ENCODE measurements at places on chromosomes 2 and 18. TPM values are rescaled to one million over a fixed set of nuclear protein-coding genes. Genes with fewer than 3 reads are reported as not detected.

GRCh38 chr2:163182764-163183354, 344.3 kb upstream of the KCNH7 start:
- no peak for DNase-seq

Gene OBSL1
- total RNA-seq: 72.8 TPM

DNA sequence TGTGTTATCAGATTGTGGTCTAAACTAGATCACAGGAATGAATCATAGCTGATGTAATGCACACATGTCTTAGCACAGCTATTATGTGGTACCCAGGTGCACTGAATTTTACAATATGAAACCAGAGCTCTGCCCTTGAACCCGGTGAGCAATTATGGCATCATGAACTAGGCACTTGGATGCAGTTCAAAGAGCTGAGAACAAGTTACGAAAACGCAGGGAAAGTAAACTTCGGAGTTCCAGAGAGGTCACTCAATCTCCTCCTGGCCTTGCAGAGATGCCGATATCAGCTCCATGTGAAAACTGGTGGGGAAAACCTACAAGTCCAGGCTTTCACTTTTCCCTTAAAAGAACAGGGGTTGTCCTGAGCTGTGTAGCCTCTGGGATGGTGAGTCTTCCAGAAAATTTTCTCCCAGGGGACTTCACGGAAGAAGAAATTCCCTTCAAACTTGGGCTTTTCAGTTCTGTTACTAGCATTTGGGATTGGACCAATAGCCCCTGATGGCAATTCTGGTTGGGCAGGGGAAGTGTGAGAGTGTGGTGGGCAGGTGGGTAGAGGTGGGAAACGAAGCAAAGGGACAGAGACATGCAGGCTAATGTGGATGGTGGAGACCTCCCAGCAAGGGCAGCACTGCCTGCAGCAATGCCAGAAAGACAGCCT, 71.1 kb upstream of the SH3BP4 start:
- DNase-seq: no peak

Gene PRKD3
- total RNA-seq: 43.6 TPM

Gene HOXD13
- not detected for total RNA-seq

DNA sequence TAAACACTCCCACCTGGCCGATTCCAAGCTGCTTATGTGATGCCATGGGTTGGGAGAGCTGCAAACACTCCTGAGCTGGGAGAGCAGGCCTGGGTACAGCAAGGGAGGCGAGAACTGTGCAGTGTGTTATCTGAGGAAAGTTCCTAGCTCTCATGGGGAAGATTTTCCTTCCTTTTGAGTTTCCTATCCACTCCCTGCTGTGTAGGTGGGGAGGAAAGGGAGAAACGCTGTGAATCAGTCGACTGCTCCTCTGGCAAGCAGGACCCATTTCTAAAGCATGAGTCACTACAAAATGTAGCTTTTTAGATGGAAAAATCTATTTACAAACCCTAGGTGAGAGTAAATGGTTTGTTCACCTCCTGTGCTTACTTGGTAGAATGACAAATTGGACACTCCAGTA, 80.4 kb downstream of the SH3RF3 start:
- no peak for DNase-seq

Gene MALT1
- total RNA-seq: 25.8 TPM

GRCh38 chr2:72916743-72917137, 579 bp upstream of the EMX1 start:
- DNase-seq: no peak

DNA sequence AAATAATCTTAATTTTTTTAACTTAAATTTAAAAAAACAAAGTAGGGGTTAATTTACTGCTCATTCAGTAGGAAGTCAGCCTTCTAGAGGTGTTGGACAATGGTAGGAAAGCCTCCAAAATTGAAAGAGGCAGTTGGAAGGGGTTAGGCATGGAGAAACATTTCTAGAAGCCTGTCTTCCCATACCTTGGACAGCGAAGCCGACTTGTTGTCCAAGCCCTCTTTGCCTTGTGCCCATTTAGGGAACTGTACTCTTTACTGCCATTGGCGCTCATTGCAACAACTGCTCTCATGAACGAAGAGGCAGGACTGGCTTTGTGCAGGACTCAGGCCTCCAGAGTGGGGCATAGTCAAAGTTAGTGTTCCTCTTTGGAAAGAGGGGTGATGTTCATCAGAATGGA, 333.3 kb downstream of the HRH4 start:
- DNase-seq: no peak

Gene ELMOD3
- 22.0 TPM for total RNA-seq

GRCh38 chr2:126707941-126708340, 52.0 kb downstream of the GYPC start:
- no peak for DNase-seq

DNA sequence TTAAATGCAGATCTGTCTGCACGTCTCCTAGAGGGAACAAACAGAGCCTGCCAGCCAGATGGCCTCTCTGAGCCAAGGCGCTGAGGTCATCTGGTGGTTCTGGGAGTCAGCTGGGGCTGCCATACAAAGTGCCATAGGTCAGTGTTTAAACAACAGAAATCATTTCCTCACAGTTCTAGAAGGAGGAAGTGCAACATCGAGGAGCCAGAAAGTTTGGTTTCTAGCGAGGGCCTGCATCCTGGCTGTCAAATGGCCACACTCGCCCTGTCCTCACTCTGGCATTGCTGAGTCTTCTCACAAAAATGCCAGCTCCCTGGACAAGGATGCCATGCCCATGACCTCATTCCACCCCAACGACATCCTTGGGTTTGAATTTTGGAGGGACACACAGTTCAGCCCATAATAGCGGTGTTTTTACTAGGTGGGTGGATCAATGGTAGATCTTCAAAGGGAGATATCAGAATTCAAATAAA, 59.6 kb downstream of the MYT1L start:
- no peak for DNase-seq

Gene M1AP
- total RNA-seq: 1.4 TPM

DNA sequence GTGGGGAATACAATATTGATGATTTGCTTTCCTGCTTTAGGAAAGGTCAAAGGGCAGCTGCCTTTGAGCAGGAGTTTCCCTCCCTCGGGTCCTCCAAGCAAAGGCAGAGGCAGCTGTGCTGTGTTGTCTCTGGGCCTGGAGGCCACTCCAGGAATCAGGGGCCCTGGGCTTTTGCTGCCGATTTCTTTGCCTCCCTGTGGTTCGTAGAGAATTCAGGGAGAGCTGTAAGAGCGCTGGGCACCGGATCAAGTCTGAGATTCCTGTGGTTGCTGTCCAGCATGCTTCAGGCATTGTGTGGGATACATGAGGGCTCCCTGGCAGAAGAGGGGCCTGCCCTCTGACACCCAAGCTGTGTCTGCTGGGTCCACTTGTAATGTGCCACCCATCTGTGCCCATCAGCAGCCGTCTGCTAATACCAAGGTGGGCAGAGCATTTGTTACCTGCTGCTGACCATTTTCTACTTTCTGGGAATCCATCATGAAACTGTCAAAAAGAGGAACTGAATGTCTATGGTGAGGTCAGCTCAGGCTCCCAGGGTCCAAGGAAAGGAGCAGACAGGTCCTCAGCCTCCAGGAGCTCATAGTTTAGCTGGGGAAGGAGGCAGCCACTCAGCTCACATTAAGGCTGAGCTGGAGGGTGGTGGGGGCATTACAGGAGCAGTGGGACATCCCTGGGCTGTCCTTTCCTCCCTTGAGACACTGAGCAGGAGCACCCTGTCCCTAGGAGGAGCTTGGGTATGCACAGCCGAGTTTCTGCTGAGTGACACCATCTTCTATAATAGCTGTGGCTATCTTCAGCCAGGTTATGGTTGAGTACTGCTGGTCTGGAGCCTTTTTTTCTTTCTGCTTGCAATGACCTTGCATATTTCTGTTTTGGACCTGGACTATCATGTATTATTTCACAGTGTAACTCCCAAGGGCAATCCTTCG, 68.5 kb downstream of the CTIF start:
- no peak for DNase-seq

Gene CD207
- 3.6 TPM for total RNA-seq

GRCh38 chr2:83584672-83585071, 874.4 kb downstream of the SUCLG1 start:
- DNase-seq: no peak

GRCh38 chr2:120520929-120521912, 175.3 kb downstream of the INHBB start:
- no peak for DNase-seq

GRCh38 chr2:152504618-152505017, 169.6 kb downstream of the FMNL2 start:
- no peak for DNase-seq

Gene UGT1A5
- not detected for total RNA-seq

Gene ANKRD30BL
- total RNA-seq: not detected

GRCh38 chr2:215736653-215737290, 276.6 kb downstream of the MREG start:
- DNase-seq: no peak

GRCh38 chr2:196949116-196949515, 22.6 kb upstream of the PGAP1 start:
- DNase-seq: no peak

Gene COL4A3
- 46.4 TPM for total RNA-seq

DNA sequence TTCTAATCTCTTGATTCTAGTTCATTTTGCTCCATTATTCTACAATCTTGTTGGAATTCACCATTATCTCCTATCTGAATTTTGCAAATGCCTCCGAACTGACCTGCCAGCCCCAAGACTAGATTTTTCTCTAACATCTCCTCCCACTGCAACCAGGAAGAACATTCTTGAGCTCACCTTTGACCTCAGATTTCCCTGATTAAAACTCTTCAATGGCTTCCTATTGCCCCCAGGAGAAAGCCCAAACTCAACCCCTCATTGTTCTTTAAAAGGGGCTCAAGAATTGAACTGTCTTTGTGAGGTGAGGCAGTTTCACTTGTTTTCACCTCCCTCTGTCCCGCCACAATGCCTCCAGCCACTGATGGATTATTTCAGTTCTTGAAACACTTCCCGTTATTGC, 784.6 kb upstream of the ZEB2 start:
- DNase-seq: no peak

DNA sequence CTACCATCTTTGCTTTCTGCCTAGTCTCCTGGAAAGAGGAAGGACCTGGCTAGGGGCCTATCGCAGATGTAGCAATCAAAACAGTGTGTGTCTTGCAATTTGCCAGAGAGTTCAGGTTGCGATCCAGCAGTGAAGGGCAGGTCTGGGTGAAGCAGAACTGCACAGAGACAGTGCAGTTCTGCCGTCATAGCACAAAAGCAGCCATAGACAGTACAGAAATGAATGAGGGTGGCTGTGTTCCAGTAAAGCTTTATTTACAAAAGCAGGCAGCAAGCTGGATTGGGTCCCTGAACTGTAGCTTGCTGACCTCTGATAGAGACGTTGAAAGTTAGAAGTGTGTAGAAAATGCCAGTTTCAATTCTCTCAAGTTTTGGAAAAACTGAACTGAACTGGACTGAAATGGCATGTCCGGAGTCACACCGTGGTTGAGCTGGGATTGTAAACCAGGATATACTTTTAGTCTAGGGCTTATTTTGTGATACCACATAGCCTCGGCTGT, 186.8 kb downstream of the LTBP1 start:
- DNase-seq: no peak

GRCh38 chr18:10723496-10723895, 197.7 kb downstream of the NAPG start:
- DNase-seq: no peak

DNA sequence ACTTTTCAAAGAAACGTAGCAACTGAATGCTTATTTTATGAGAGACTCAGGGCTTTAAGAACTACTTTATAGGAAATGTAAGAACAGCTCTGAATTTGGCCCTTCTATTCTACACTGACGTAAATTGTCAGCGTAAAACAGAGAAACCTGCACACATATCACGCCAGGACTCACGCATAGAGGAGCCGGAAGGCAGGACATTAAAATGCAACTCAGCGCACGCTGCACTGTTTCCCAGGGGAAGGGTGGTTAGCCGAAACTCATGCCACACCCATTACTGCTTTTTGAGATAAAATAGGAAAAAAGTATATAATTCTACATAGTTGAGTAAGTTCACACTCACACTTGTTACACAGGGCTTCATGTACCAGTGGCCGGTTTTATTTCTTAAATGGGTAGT, 7.4 kb downstream of the TUBB6 start:
- no peak for DNase-seq

Gene DSG1
- total RNA-seq: not detected

Gene UGT1A8
- not detected for total RNA-seq

Gene MREG
- 16.8 TPM for total RNA-seq

DNA sequence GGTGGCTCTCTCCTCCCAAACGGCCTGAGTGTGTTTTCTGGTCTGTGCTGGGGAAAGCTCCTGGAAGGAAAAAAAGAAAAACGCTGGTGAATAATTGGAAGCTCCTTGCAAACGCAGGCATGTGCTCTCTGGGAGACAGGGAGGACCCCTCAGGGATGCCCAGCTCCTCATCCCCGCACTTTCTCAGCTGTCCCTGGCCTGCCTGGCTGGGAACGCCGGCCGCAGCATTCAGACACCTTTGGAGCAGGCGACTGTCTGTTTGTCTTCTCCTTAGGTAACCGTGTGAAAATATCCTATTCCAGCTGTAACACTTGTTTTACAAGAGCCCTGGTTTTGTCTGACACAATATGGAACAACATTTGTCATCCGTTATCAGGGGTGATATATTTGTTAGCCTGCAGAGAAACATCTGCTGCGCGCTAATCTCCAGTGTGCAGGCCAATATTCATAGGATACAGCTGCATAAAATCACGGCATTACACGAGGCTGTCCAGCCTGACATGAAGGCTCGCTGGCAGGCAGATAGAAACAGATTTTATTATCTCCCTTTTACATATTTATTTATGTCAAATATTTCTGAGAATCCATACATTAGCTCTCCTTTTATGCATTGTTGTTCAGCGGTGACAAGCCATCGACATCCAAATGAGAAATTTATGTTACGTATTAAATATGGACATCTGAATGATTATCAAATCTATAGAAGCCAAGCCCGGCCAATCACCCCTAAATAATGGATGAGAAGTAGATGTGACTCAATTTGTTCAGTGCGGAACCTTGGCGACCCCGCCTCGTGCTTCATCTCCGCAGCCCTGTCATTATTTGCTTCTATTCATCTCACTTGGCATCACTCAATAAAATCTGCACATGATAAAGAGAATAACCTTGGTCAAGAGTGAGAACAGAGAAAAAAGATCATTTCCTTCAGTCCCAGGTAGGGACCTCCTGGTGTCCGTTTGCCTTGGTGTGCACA, 675.1 kb upstream of the SALL3 start:
- no peak for DNase-seq

GRCh38 chr2:31337197-31337596, 77.3 kb downstream of the XDH start:
- DNase-seq: no peak

DNA sequence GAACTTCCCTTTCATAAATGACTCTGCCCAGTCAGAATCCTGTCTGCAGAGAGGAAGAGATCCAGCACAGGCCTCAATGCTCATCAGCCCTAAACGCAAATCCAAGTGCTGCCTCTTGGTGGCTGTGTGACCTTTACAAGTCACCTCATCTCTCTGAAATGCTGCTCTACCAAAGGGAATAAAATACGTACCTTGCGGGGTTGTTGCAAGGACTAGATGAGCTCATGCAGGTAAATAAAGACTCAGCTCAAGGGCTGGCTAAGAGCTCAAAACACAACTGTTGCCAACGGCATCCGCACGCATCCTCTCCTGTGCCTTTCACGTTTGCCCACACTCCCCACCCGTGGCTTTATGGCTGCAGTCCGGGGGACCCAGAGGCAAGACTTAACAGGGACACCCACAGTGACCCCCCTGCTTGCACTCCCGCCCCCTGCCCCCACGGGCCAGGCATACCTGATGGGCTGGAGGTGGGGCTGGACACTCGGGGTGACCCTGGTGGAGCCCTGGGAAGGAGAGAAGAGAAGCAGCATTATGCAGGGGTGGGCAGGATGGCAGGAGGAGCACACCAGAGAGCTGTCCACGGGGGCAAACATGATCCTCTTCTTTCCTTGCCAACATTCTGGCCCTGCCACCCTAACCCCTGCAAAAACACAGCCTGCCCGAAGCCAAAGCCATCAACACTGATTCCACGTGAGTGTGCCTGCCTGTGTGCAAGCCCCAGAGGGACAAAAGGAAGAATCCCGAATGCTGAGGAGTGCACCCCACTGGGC, 102.6 kb downstream of the TNS1 start:
- peak; percentile 80 for DNase-seq

Gene HNMT
- 67.4 TPM for total RNA-seq
